Muscle of arm (tissue), 14 donors: ENCODE measurements at places on chromosomes 2 and 18. TPM values are rescaled to one million over a fixed set of nuclear protein-coding genes. Genes with fewer than 3 reads are reported as not detected.

DNA sequence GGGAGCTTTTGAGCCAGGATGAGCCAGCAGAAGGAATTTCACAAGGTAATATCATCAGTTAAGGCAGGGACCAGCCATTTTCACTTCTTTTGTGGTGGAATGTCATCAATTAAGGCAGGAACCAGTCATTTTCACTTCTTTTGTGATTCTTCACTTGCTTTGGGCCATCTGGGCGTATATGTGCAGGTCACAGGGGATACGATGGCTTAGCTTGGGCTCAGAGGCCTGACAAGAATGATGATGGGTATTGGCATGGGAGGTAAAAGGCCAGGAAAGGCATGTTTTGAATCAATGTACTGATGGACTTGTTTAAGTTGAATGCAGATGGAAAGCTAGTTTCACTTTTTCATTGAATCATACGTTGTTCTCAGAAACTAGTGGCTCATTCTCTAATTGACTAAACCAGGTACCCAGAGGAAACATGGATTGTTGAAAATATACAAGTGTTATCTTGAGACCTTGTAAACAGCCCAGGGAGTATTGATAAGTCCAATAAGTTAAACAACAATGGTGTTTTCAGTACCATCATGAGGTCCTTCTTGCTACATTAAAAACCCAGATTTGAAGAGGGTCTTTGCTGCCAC is 1672.5 kb upstream of the DDX18 start:
- DNase-seq = no peak

- no peak for DNase-seq
Measured at GRCh38 chr2:58645017-58645416, 403.9 kb upstream of the FANCL start.

- no peak for DNase-seq
Measured at GRCh38 chr18:48814490-48815178, 136.1 kb downstream of the SMAD7 start.

GRCh38 chr2:128451084-128452023 is 132.7 kb upstream of the HS6ST1 start:
- DNase-seq = no peak

- no peak for DNase-seq
Measured at GRCh38 chr2:109487536-109487869, 126.3 kb downstream of the SEPTIN10 start.

GRCh38 chr2:73134471-73134870 is 21.7 kb upstream of the RAB11FIP5 start:
- DNase-seq = no peak

HOXD13 gene
- not detected for polyA plus RNA-seq

MAP3K20 gene
- polyA plus RNA-seq = 101 TPM

DNA sequence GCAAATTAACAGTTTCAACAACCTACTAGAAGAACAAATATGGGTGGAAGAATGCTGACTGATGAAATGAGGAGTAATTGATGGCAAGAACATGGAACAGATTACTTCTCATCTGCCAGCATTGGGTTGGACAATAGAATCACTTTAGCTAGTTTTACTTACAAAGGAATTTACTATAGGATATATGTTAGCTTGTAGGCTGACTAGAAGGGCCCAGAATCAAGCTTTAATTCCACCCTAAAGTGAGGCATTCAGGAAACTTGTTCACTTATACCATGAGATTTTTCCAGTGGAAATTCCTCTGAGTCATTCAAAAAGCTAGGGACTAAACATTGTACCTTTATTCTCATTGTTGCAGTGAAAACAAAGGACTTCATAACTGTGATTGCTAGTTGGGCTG is 5.0 kb upstream of the ZSWIM2 start:
- DNase-seq = no peak

ICA1L gene
- 8.6 TPM for polyA plus RNA-seq

GRCh38 chr2:109489296-109489695 is 124.5 kb downstream of the SEPTIN10 start:
- no peak for DNase-seq

CNDP1 gene
- 0.40 TPM for polyA plus RNA-seq

SERPINB5 gene
- polyA plus RNA-seq = not detected

- DNase-seq = no peak
Measured at GRCh38 chr2:179939259-179939658, 67.8 kb downstream of the CWC22 start.

GRCh38 chr2:12675352-12675795 is 41.4 kb upstream of the TRIB2 start:
- DNase-seq = no peak
